ENCODE measurements at places on chromosomes 7 and 10.
A peak's percentile ranks its signal among the peaks of the same experiment; 100 is the strongest.

GRCh38 chr7:43869867-43870240 lies 537 bp upstream of the MRPS24 start:
- DNase-seq = no peak

GRCh38 chr10:70455213-70455630 lies 13.7 kb upstream of the NODAL start:
- no peak for DNase-seq

GRCh38 chr10:69496352-69497230 lies 45.3 kb downstream of the TSPAN15 start:
- DNase-seq = no peak

GRCh38 chr10:131350660-131351059 lies 39.1 kb upstream of the TCERG1L start:
- no peak for DNase-seq

- no peak for DNase-seq
These were observed 50.0 kb downstream of the AOC1 start for GRCh38 chr7:150902078-150903033.

DNA sequence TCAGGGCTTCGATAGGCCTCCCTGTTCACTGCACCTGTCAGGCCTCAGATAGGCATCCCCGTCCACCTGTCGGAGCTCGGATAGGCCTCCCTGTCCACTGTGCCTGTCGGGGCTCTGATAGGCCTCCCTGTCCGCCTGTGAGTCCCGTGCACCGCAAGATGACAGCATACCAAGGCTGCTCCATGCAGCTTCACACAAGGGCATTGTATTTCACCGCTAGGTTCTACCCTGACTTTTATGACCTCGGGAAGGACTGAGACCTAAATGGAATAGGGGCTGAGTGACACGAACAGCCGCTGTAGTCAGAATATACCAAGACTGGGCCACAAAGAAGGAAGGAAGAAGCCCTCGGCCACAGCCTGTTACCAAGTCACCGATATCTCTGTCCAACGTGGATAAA lies 271.2 kb downstream of the DIP2C start:
- no peak for DNase-seq

- no peak for DNase-seq
These were observed 317.5 kb downstream of the DNAJB6 start for GRCh38 chr7:157654350-157654749.

- no peak for DNase-seq
These were observed 3.8 kb downstream of the RTKN2 start for GRCh38 chr10:62264702-62265436.

- DNase-seq = no peak
These were observed 41.1 kb downstream of the PTPRZ1 start for GRCh38 chr7:121913947-121914675.

DNA sequence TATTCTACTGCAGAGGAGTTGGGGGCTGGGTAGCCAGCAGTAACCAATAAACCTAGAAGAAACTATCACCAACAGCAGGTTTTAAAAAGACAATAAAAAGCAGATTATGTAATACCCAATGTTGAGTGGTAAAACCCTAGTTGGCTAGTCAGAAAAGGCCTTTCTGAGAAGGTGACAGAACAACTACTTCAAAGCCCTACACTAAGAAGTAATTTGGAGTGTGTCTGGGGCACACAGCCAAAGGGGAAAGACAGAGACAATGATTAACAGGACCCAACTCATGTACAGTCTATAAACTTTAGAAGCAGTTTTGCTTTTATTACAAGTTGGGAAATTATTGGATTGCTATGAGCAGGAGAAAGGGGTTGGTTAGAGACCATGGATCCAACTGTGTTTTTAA lies 77.2 kb upstream of the TMEM106B start:
- no peak for DNase-seq

GRCh38 chr10:133166504-133166827 lies 6.4 kb downstream of the KNDC1 start:
- no peak for DNase-seq

GRCh38 chr7:92133737-92134270 lies 473 bp downstream of the CYP51A1 start:
- peak; percentile 59 for DNase-seq

DNA sequence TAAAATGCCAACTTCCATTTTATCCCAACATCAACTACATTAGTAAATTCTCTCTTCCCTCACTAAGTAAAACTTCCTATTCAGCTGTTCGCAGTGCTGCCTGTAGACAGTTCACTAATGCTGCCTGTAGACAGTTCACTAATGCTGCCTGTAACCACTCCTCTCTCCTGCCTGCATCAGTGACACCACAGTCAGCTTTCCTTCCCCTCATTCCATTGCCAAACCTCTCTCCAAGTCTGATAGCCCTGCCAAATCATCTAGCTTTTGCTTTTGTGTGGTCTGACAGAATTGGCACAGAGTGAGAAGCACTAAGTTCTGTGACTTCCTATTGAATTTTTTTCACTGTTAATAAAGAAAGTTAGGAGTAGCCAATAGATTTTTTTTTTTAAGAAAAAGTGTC lies 43.0 kb upstream of the MACC1 start:
- DNase-seq = no peak

GRCh38 chr10:43904844-43905243 lies 256.2 kb upstream of the ZNF32 start:
- DNase-seq = no peak

DNA sequence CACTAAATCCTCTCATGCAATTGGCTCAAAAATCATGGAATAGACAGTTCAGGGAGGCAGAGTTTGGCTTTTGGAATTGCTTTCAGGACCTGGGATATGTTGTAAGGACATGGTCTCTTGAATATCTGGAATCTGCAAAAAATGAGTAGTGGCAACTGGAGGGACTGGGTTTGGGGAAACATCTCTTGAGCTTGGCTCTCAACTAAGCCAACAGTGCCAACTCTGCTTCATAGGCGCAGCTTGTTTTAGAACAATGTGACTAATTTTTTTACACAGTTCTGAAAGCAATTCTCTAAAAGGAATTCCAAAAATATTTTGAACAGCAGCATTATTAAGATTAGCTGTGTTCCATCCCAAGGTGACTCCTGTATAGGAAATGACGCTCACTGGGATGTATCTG lies 121.5 kb upstream of the DPP6 start:
- no peak for DNase-seq

- DNase-seq = no peak
These were observed 42.1 kb downstream of the NOD1 start for GRCh38 chr7:30436518-30436917.

DNA sequence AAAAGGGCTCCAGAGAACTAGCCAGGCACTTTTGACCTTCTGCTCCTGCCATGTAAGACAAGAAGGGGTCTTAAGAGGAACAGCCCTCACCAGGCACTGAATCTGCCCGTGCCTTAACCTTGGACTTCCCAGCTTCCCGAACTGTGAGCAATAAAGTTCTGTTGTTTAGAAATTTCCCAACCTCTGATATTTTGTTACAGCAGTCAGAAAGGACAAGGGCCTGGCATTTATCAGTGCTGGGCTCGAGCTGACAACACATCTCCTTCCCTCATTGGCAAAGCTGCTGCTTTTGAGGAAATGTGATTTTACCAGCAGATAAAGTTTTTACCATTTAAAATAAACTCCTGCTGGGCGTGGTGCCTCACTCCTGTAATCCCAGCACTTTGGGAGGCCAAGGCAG lies 103.5 kb downstream of the GPR26 start:
- no peak for DNase-seq

DNA sequence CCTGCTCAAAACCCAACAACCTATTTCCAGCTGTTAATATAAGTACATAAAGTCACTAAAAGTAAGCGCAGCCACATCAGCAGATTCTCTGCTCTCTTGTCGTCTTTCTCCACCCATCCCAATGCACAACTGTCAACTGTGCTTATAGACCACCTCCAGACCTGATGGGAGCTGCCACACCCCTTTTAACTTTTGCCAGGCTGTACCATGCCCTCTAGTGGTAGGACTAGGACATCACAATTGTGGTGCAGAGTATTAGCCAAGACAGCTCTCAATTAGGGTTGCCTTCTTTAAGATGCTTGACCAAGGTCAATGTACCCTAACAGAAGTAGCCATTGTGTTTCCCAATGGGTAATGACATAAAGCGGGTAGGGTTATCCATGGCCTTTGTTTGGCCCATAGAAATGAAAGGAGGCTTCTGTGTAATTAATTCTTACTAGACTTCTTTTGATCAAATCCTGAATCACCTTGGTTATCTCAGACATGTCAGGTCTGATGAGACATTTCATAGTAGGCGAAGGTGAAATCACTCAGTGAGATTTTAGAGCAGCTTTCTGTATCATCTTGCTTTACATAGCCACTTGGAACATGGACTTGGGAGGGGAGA lies 68.1 kb downstream of the SCRN1 start:
- DNase-seq = peak; percentile 59

GRCh38 chr10:110918643-110919348 lies at the start of gene BBIP1:
BBIP1 (minus strand) TSS chr10:110919180; CDS start chr10:110918157, 1,023 bp downstream.
- peak; percentile 97 for DNase-seq

- no peak for DNase-seq
These were observed 8.0 kb downstream of the ZNF518A start for GRCh38 chr10:96138102-96138501.

Measured in memory B cell (primary cell).